ENCODE measurements at places on chromosomes 16 and 17. TPM values are rescaled to one million over a fixed set of nuclear protein-coding genes. Genes with fewer than 3 reads are reported as not detected.
A peak's percentile ranks its signal among the peaks of the same experiment; 100 is the strongest.

Gene KRT12
- polyA plus RNA-seq = not detected

Gene CACNG4
- polyA plus RNA-seq = not detected

Gene CCL15
- polyA plus RNA-seq = not detected

Gene CDH13
- polyA plus RNA-seq = not detected

Gene LRRC75A
- polyA plus RNA-seq = 1.8 TPM

Gene ZSCAN10
- polyA plus RNA-seq = not detected

Gene PRSS27
- 0.36 TPM for polyA plus RNA-seq

Gene PDP2
- 5.8 TPM for polyA plus RNA-seq

Gene CRYBA1
- polyA plus RNA-seq = not detected

Gene HNF1B
- polyA plus RNA-seq = not detected

Gene RSKR
- 0.20 TPM for polyA plus RNA-seq

Gene KRT25
- polyA plus RNA-seq = not detected

DNA sequence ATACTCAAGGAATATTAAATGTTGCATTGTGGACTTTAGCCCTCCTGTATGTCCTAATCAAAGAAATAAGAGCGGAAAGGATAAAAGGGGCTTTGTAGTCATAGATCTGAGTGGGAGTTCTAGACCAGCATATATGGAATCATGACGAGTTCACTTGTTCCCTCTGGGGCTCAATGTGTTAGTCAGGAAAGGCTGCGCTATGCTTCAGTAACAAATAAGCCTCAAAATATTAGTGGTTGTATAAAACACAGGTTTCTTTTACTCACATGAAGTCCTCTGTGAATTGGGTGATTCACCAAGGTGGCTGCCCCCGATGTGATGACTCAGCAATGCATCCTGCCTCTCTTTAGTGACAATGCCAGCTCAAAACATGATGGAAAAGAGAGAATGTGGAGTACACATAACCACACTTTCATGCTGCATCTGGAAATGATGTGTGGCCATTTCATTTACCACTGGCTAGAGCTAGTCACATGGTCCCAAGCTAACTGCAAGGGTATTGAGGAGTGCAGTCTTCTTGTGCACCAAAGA is 63.3 kb upstream of the IRX5 start:
- H3K27me3 ChIP-seq = no peaks in the 10 kb centered on the region
- H3K27ac ChIP-seq = no peak overlapping the region
- no peaks in the 10 kb centered on the region for H3K4me1 ChIP-seq

DNA sequence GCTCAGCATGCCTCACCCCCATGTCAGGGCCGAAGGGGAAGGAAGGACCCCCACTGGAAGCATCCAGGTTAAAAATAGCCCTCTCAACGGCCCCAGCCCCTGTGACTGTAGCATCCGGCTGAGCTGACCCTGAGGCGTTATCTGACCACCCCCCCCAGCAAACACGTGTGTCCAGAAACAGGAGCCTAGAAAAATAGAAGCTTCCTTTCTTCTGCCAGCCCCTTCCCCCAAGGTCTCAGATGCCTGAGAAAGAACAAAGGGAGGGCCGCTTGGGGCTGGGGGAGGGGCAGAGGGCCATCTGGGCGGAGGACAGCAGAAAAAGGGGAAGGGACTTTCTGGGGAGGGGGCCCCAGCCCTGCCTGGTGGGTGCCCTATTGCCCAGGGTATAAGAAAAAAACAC is 55.8 kb downstream of the ACTG1 start:
- DNase-seq = no peak
- H3K36me3 ChIP-seq = no peaks in the 10 kb centered on the region
- H3K4me1 ChIP-seq = peaks cover 15% of the 10 kb centered on the region
- peak overlapping the region; percentile 28 for H3K27ac ChIP-seq
- H3K4me3 ChIP-seq = no peak overlapping the region
- H3K27me3 ChIP-seq = no peaks in the 10 kb centered on the region

DNA sequence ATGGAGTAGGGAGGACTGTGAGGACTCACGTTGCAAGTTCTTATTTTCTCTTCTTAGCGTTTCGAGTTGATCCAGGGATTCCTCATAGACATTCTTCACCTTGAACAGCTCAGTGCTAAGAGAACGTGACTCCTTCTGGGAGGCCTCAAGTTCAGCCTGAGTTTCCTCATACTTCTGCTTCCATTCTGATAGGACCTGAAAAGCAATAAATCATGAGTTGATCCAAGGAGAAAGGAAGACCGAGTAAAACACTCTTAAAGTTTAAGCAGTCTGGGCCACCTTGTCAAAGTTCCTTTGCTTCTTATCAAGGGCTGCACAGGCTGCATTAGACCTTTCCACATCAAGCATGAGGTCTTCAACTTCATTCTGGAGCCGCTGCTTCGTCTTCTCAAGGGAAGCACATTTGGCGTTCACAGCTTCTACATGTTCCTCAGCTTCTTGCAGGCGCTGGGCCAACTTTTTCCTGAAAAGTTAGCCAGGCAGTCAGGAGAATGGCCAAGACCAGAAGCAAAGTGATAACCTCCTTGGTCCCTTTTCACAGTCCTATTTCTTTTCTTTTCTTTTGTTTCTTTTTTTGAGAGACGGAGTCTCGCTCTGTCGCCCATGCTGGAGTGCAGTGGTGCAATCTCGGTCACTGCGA is 23.8 kb upstream of the MYH13 start:
- DNase-seq = no peak
- no peaks in the 10 kb centered on the region for H3K4me1 ChIP-seq
- H3K27ac ChIP-seq = no peak overlapping the region

- no peak for DNase-seq
- no peaks in the 10 kb centered on the region for H3K4me1 ChIP-seq
Observed at GRCh38 chr16:2092866-2093265, 42.8 kb downstream of the PKD1 start.

GRCh38 chr17:81682565-81683207 is 911 bp downstream of the ARL16 start:
- DNase-seq = no peak
- H3K27ac ChIP-seq = peak overlapping the region; percentile 82
- peaks cover 31% of the 10 kb centered on the region for H3K4me1 ChIP-seq
- H3K27me3 ChIP-seq = no peaks in the 10 kb centered on the region
- H3K36me3 ChIP-seq = no peaks in the 10 kb centered on the region

DNA sequence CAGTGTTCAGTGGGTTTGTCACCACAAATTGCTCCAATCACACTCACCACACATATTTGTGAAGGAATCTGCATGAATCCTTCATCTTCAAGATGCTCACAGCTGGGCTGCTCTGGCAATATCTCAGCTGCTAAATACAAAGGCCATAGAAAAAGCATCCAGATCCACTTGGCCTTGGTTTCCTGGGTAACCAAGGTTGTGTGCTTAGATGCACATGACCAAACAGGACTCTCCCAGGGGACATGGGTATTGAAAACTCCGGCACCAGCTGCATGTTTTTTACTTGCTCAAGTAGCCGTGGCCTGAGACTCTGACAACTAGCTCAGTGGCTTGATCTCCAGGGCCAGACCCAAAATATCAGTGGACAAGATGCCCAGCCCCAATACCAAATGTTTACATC is 131.3 kb downstream of the CBLN1 start:
- no peaks in the 10 kb centered on the region for H3K36me3 ChIP-seq
- H3K4me3 ChIP-seq = no peak overlapping the region
- no peak overlapping the region for H3K27ac ChIP-seq
- H3K27me3 ChIP-seq = peaks cover 9% of the 10 kb centered on the region
- H3K4me1 ChIP-seq = peaks cover 2% of the 10 kb centered on the region
- DNase-seq = no peak

DNA sequence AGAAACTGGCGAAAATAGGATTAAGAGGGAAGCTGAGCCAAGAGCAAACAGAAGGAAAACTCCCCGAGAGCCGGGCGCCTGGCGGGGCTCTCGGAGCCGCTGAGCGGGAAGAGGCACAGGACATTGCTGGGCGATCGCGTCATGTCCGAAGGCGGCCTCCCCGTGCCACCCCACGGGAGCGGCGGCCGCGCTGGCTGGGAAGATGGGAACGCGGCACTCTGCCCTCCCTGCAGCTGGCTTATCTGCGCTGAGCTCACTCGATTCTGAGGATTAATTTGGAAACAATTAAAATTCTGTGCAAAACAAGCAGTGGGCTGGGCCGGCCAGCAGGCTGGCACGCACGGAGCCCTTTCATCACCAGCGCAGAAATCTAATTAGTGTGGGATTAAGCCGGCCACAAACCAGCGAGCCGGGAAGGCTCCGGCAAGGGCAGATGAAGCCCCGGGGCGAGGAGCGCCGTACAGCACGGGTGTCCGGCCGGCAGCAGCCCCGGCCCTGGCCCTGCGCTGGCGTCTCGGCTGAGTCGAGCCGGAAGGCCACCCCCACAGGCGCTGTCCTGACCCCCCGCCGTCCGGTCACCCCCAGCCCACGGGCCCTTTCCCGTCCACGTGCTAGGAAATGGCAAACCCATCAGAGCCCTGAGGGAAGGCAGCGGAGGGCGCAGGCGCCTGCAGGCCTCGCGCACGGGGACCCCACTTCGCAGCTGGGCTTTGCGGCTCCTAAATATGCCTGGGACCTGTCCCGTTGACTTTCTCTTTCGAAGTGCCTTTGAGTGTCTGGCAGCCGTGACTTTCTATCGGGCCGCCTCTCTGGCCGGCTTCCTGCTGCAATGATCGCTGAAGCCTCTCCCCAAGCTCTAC is 37.9 kb downstream of the SOX8 start:
- H3K4me1 ChIP-seq = no peaks in the 10 kb centered on the region
- no peaks in the 10 kb centered on the region for H3K36me3 ChIP-seq
- no peak overlapping the region for H3K27ac ChIP-seq
- H3K27me3 ChIP-seq = peaks cover 8% of the 10 kb centered on the region
- DNase-seq = no peak
- H3K4me3 ChIP-seq = no peak overlapping the region

- no peaks in the 10 kb centered on the region for H3K27me3 ChIP-seq
Observed at GRCh38 chr17:64154717-64155116, 24.8 kb upstream of the ERN1 start.

GRCh38 chr16:55615071-55615470 is 40.7 kb upstream of the SLC6A2 start:
- H3K27me3 ChIP-seq = peaks cover 8% of the 10 kb centered on the region
- H3K4me3 ChIP-seq = no peak overlapping the region
- no peaks in the 10 kb centered on the region for H3K4me1 ChIP-seq
- peaks cover 4% of the 10 kb centered on the region for H3K36me3 ChIP-seq

DNA sequence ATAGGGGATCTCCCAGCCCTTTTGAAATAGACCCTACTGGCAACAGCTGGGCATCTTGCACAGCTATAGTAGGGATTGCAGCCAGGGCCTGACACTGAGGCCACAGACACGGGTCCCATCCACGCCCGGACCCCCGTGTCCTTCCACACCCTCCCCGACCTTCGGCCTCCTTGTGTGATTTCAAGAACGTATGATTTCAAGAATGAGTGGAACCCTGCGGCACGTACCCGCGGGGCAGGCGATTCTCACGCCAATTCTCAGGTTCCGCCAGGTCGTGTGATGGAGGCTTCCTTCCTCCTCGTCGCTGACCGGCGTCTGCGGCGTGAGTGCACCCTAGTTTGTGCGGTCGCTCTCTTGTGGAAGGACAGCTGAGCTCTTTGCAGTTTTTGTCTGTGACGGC is 56.3 kb upstream of the GNG13 start:
- H3K27ac ChIP-seq = no peak overlapping the region
- no peak for DNase-seq
- no peak overlapping the region for H3K4me3 ChIP-seq
- H3K36me3 ChIP-seq = no peaks in the 10 kb centered on the region
- H3K4me1 ChIP-seq = peaks cover 6% of the 10 kb centered on the region

DNA sequence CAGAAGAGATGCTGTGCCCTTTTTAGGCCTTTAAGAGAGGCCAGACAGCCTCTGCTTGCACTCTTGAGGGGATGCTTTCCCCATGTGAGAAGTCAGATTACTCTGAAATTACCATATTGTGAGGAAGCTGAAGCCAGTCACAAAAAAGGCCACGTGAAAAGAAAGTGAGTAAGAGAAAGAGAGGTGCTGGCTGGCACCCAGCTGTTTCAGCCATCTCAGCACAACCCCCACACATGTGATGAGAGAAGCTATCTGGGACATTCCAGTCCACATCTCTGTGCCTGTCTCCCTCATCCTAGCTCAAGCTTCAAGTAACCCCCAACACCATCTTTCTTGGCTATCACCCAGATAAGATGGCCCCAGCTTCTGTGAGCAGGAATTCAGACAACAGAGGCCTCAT is 131.4 kb downstream of the HS3ST2 start:
- DNase-seq = no peak
- H3K27me3 ChIP-seq = peaks cover 63% of the 10 kb centered on the region
- H3K36me3 ChIP-seq = no peaks in the 10 kb centered on the region
- H3K4me1 ChIP-seq = peaks cover 17% of the 10 kb centered on the region
- no peak overlapping the region for H3K4me3 ChIP-seq
- H3K27ac ChIP-seq = no peak overlapping the region

- peak overlapping the region; percentile 77 for H3K4me3 ChIP-seq
- H3K27ac ChIP-seq = no peak overlapping the region
- H3K4me1 ChIP-seq = peaks cover 41% of the 10 kb centered on the region
- H3K27me3 ChIP-seq = peaks cover 50% of the 10 kb centered on the region
- no peaks in the 10 kb centered on the region for H3K36me3 ChIP-seq
- no peak for DNase-seq
Observed at GRCh38 chr17:61400066-61400716, 548 bp downstream of the TBX2 start.

- no peaks in the 10 kb centered on the region for H3K4me1 ChIP-seq
- DNase-seq = no peak
- H3K36me3 ChIP-seq = no peaks in the 10 kb centered on the region
- H3K4me3 ChIP-seq = no peak overlapping the region
- peaks cover 39% of the 10 kb centered on the region for H3K27me3 ChIP-seq
Observed at GRCh38 chr16:86069736-86070298, 170.9 kb downstream of the IRF8 start.

DNA sequence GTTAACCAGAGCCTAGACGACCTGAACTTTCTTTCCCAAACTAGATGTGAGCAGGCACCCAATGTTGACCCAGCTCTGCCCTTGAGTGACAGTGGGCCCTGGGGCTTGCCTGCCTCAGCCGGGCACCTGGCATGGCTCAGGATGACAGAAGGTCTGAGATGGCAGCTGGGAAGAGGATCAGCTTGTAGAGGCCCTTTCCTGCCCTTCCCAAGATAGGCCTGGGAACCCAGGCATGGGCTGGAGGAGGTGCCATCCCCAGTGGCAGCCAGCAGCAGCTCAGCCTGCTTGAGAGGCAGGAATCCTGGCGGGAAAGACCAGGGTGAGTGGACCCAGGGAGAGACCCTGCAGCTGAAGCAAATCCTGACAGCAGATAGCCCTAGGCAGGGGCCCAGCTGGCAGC is 59.1 kb downstream of the PIPOX start:
- H3K36me3 ChIP-seq = peaks cover 67% of the 10 kb centered on the region
- H3K27ac ChIP-seq = no peak overlapping the region
- peaks cover under 1% of the 10 kb centered on the region for H3K4me1 ChIP-seq
- H3K27me3 ChIP-seq = no peaks in the 10 kb centered on the region
- no peak overlapping the region for H3K4me3 ChIP-seq
- DNase-seq = no peak

- H3K4me3 ChIP-seq = peak overlapping the region; percentile 76
- H3K4me1 ChIP-seq = peaks cover 23% of the 10 kb centered on the region
- no peaks in the 10 kb centered on the region for H3K27me3 ChIP-seq
- peak overlapping the region; percentile 22 for H3K27ac ChIP-seq
Observed at GRCh38 chr16:4743226-4743878, 9.0 kb downstream of the DNAAF8 start.
